ENCODE measurements at places on chromosomes 16 and 17.
A peak's percentile ranks its signal among the peaks of the same experiment; 100 is the strongest.

- no peak for DNase-seq
Measured at GRCh38 chr17:61567045-61567802, 23.8 kb downstream of the NACA2 start.

DNA sequence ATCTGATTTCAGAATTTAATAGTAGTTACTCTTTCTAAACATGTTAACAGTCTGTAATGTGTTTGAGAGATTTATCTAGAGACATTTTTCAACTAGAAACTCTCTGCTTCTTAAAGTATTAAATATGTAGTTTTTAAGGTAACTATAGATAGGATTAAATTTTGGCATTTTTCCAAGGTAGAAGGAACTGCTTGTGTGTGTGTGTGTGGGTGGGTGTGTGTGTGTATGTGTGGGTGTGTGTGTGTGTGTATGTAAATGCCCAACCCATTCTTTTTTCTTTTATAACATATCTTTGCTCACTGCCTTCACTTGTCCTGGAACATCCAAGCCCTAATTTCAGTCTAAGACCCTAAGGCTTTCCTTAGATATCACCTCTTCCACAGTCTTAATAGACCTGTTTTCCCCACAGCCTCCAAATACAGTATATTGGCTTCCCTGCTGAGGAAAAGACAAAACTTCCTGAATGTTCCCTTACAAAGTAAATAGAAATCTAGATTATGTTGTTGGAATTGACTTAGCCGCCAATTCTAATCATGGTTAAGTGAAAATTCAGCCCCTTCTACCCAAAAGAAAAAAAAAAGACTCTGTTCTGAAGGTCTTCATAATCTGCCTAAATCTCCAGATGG, 33.5 kb downstream of the NUP93 start:
- no peak for DNase-seq

GRCh38 chr16:68731637-68732036, 5.5 kb upstream of the CDH1 start:
- no peak for DNase-seq

GRCh38 chr17:74393346-74393942, 26.1 kb downstream of the GPR142 start:
- DNase-seq: no peak

GRCh38 chr17:41549596-41550039, 21.5 kb upstream of the KRT19 start:
- peak; percentile 24 for DNase-seq

GRCh38 chr16:10218490-10219206, 36.4 kb upstream of the GRIN2A start:
- DNase-seq: no peak

GRCh38 chr16:49455991-49456745, 82.6 kb downstream of the C16orf78 start:
- DNase-seq: no peak

GRCh38 chr17:9380361-9380760, 195.3 kb downstream of the STX8 start:
- no peak for DNase-seq

DNA sequence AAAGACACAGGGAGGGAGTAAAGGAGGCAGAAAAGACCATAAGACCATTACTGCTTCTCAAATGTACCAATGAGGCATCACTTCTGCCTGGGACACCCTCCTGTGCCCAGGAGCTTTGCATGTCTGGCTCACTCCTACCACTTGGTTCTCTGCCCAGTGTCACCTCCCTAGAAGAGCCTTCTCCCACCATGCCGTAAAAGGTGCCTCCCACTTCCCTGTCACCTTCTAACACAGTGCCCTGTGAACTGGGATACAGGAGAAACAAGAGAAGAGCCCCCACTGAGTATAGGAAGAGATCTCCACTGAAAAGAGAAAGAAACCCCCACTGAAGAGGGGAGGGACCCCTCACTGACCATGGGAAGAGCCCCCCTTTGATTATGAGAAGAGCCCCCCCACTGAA, 484.7 kb downstream of the SOX9 start:
- no peak for DNase-seq

- DNase-seq: no peak
Measured at GRCh38 chr16:74499114-74499513, 77.8 kb upstream of the CLEC18B start.

DNA sequence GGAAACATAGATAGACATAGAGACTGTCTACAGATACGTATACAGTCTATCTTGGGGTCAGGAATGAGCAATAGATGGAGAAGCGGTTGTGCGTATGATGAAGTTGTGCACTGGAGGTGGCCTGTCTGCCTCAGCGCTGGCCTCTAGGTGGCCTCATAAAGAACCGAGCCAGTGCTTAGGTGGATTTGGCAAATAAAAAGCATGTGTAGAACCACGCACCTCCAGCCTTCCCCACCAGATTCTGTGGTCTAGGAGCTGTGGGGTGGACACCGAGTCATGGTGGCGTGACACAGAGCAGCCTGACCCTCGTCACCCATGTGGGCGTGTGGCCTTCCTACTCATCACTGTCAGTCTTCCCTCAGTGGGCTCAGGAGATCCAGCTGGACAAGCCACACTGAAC, 34.0 kb downstream of the PGS1 start:
- DNase-seq: no peak

DNA sequence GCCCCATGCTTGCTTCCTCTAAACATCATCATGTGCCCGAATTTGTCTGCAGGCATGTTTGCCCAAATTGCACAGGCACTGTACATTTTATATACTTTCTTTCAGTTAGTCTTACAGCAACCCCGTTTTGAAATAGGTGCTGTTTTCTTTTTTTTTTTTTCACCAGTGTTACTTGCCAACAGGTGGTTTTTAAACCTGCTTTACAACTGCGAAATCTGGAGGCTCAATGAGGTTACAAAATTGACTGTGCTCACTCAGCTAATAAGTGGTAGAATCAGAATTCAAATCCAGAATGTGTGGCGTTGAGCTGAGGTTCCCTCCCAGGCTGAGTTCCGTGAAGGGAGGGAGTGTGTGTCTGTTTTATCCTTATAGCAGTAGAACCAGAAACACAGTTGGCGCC, 5.8 kb downstream of the PLA2G15 start:
- DNase-seq: no peak

DNA sequence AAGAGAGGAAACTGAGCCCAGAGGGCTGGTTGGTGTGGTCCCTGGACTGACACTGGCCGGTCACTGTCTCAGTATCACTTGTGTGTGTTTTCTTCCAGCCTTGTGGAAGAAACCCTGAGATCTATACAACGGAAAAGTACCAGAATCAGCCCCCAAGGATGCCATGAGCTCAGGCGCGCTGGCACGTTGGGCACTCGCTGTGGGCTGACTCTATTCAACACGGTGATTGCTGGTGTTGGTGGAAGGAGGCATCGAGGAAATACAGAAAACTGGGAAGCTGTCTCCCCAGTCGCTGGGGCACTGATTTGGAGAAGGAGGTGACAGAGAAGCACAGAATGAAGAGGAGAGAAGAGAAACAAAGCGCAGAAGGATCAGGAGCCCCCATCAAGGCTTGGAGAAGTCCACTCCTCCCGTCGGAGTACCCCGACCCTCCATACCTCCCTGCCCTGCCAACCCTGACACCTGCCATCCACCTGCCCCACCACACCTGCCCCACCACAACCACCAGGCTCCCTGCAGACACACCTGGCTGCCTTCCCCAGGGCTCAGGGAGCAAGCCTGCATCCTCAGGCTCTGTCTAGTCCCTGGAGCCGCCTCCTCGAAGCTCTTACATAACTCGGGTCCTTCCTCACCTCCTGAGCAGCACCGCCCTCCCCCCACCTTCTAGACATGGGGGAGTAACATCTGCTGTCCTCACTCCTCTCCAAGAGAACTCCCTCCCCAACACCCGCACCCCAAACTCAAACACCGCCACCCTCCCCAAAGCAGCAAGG, 66.5 kb downstream of the RBFOX3 start:
- no peak for DNase-seq

- no peak for DNase-seq
Measured at GRCh38 chr17:38738007-38738662, 8.0 kb downstream of the CISD3 start.

GRCh38 chr17:32124985-32125847, 17.1 kb upstream of the RHOT1 start:
- no peak for DNase-seq

DNA sequence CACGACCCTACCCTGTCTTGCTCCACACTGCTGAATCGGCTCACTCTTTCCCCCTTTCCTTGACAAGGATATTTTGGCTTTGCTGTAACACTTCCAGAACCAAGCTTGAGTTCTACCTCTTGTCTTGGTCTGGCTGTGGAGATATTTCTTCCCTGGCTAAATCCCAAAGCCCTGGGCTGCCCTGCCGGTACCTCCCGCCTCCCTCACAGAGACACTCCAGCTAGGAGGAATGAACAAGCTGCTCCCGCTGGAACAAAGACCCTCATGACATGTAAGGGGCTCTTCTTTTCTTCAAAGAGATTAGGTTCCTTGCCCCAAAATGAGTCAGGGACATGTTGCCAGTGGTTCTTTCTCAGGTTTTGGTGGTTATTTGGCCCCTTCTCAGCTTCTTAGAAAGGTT, 10.8 kb downstream of the INPP5K start:
- no peak for DNase-seq

DNA sequence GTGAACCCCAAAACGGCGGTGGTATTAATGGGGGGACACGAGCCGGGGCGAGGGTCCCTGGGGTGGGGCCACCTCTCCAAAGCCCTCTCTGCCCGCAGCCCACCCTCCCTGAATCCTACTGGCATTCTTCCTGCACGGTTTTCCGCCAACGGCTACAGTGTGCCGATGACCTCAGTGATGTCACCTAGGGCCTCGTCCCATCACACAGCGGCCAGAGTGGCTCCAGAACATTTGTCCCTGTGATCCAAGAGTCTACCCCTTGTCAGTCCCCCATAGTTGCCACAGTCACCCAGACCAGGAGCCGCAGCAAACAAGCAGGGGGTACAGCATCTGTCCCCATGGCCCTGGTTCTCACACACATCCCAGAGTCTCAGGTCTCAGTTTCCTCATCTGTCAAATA, 13.9 kb downstream of the ZFPM1 start:
- DNase-seq: no peak

DNA sequence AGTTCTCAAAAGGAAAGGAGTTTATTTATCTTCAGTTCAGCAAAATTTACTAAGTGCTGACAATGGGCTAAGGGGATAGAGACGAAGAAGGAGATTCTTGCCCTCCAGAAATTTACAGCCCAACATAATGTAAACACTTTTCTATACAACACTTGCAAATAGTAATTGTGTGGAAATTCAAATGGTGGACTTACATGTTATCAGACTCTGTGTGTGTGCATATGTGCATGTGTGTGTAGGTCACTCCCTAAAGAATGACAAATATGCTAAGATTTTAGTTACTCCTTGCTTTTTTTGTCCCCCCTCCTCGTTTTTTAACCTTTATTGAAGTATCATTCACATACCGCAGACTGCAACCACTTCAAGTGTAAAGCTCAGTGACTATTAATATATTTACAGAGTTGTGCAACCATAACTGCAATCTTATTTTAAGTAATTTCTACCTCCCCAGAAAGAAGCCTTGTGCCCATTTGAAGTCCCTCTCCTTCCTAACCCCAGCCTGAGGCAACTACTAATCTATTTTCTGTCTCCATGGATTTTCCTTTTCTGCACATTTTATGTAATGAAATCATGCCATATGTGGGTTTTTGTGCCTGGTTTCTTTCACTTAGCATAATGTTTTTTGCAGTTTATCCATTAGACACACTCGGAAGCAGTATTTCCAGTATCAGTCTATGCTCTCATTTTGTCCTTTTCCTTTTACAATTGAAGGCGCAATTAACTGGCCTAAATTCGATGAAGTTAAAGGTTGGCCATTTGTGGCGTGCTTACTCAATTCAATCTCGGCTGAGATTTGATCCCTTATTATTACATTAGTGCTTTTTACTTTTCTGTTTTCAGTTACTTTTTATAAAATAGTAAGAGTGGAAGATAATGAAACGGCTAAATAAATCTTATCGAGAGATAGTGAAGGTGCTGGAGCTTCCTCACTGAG, 318.4 kb downstream of the HAPSTR1 start:
- DNase-seq: no peak

- DNase-seq: no peak
Measured at GRCh38 chr17:28112181-28112580, 69.7 kb downstream of the NLK start.

DNA sequence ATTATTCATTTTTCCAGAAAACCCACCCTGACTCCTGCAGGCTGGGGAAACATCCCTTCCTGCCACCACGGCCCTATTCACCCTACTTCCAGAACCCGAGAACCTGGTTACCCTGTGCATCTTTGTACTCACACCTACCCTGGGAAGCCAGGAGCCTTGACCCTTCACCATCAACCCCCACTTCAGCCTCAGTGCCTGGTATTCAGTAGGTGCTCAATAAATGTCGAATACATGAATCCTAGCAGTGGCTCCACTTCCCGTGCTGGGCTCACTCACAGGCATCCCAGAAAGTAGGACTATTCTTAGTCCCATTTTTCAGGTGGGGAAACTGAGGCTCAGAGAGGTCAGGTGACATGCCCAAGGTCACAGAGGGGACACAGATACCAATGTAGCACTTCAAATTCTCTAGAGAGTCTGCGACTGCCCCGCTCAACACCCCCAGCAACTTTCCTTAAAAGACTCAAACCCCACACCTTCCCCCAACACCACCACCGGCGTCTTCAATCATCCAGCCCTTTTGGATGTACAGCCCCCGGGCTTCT, 36.1 kb upstream of the CMIP start:
- DNase-seq: no peak

GRCh38 chr17:35752945-35753764, at the start of gene GAS2L2:
TSS of gene GAS2L2 (minus strand) at chr17:35753239. CDS start at chr17:35752850, 389 bp downstream.
- no peak for DNase-seq

GRCh38 chr16:71846431-71846830, 655 bp downstream of the ATXN1L start:
- DNase-seq: no peak

- no peak for DNase-seq
Measured at GRCh38 chr16:2969545-2970521, 685 bp downstream of the PAQR4 start.

DNA sequence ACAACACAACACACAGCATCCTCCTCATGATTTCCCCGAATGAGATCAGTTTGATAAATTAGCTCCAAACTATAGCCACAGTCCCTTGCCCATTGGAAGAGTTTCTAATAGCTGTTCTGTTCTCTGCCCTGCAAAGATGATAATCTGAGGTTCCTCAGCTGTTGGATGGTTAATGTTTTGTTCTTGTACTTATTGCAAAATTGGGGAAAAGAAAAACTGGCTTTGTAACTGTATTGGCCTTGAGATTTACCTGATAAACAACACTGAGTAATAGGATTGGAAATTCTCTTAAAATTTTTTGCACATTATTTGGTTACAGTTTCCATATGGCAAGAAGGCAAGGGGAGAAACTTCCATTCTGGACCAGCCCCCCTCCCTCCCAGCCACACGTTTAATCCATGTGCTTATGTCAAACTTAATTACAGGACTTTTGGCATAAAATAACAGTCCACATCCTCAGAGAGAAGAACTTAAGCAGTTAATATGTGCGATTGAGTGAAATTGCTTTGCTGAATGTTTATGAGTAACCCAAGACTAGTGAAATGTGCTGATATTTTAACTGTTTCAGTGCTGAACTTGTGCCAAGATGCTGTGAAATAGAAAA, 119.1 kb upstream of the ZFHX3 start:
- no peak for DNase-seq

DNA sequence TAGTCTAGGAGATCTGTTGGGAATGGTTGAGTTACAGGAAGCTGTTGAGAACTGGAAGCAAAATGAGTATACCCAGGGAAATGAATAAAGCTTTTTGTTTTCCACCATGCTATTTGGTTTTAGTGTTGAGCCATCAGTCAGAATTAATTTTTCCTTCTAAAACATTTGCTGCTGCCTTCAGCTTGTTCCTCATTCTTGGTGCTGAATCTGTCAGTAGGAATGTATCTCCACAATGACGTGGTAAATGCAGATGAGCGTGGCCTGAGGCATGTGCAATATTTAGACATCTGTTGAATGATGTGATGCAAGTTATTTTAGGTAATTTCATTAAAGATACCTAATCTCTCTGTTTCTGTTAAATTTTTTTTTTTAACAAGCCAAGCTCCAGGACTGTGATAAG, 10.9 kb downstream of the HAPSTR1 start:
- DNase-seq: peak; percentile 56

Data from skeletal muscle cell (primary cell).